Large intestine (tissue), 12 donors: ENCODE measurements at places on chromosomes 11 and 22.

- DNase-seq, result no peak
Observed at GRCh38 chr11:2426826-2427521, 17.3 kb downstream of the TRPM5 start.

DNA sequence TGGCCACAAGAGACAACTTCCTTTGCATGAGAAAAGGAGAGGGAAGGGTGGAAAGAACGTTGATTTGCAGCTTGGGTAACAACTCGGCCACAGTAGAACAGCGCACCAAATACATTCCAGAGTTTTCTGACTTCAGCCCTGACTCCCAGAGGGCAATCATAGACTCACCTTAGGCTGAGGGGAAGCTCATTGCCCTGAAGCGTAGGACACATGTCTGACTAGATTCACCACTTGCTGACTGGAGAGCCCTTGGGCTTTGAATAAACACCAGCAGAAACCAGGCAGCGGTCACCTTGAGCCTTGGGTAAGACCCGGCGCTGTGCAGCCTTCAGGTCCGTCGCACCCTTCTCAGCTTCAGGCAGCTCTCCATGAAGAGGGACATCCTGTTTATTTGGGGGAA is 151.8 kb upstream of the GRIA4 start:
- no peak for DNase-seq

DNA sequence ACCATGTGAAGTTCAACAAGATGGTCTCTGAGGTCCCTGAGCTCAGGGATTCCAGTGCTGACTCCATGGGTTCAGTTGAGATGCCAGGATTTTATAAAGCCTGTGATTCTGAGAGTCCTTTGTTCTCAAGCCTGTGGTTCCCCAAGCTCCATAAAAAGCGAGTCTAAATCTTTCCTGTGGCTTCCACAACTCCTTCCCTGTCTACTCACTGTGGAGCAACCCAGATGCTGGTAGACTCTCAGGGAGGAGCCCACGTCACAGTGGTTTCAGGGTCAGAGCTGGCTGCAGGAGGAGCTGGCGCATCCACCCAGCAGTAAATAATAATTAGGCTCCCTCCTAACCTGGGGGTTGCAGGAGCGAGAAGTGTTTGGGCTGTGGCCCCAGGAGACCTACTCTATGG is 2.0 kb upstream of the RELT start:
- DNase-seq, result no peak

DNA sequence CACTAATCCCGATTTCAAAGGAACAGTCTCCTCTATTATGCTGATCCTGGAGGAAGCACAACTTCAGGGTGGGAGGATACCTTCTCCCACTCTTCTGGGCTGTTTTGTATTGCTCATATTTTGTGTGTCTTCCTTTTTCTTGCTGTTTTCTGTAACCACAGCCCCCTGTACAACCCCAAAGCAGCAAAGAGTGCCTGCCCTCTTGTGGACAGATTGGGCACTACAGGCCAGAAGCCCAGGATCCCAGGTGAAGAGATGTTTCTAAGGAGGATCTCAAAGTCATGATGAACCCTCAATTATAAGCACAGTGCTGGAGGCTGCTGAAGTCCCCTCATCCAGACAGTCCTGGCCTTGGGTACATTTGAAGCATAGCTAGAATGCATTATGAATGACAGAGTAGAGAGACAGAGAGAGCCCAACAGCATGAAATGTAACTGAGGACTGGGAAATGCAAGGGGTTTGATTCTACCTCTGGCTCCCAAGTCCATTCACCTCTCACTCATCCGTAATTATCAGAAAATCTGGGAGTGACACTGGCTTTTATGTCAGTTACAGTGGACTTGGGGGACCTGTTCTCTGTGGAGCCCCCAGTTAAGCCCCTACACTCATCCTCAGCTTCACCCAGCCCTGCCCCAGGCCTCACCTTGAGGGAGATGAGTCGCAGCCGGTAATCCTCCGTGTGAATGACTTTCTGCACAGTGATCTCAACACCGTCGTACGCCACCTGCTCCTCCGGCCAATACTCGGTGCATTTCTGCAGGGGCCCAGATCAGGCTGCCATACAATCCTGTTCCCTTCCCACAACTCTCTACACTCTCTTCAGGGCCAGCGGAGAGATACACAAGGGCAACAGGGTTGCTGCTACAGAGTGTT is 6.2 kb upstream of the IGSF22 start:
- peak; percentile 19 for DNase-seq

DNA sequence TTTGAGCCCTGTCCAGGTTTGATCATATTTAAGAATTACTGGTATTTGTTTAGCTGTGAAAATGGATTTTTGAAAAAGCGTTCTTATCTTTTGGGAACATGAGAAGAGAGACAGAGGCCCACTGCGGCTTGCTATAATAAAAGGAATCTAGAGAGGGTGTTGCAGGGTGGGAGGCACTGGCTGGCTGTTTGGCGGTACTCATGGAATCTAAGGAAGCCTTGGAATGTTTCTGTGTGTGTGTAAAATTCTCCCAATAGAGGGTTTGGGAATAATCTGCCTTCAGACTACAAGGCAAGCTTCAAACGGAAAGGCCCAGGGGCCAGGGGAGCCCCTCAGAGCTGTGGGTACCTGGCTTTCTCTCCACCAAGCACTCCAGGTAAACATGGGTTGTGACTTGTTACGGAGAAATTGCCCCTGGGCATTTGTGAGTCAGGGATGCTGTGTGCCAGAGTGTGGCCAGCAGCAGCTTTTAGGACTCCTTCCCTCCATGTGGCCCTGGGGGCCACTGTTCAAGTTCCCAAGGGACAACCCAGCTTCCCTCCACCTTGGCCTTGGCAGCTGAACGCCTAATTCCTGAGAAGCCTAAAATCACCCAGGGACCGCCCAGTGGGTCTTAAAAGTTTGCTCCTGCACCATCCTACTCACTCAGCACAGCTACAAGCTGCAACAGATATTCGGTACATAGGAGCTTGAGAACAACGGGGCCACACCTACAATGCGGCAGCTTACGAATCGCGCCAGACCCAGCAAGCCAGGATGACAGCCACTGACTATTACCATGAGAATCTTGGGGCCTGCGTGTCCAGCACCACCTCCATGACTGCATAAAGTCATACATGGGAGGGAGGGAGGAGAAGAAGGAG is 14.1 kb upstream of the SYT8 start:
- DNase-seq, result no peak

DNA sequence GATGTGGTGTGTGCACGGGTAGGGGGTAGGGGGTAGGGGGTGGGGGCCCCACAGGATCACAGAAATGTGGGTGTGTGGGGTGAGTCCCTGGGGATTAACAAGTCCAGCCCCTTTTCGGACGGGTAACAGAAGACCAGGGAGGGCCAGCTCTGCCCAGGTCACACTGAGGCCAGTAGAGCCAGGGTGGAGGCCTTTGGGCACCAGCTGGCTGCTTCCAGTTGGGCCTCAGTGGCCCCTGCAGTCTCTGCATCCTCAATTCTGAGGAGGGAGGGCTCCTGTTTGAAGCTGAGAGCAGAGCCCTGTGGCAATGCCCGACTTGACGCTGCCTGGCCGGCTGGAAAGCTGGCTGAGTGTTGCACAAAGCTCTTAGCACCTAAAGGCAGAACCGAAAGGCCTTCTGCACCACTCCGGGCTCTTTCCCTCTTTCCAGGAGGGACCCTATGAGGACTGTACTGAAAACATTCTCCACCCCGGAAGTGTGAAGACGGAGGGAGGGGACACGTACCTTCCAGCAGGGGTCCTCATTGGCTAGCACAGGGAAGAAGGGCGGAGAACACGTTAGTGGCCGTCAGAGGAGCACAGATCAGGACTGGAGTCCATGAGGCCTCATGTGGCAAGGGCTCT is 120.4 kb downstream of the PHF21B start:
- DNase-seq, result no peak

DNA sequence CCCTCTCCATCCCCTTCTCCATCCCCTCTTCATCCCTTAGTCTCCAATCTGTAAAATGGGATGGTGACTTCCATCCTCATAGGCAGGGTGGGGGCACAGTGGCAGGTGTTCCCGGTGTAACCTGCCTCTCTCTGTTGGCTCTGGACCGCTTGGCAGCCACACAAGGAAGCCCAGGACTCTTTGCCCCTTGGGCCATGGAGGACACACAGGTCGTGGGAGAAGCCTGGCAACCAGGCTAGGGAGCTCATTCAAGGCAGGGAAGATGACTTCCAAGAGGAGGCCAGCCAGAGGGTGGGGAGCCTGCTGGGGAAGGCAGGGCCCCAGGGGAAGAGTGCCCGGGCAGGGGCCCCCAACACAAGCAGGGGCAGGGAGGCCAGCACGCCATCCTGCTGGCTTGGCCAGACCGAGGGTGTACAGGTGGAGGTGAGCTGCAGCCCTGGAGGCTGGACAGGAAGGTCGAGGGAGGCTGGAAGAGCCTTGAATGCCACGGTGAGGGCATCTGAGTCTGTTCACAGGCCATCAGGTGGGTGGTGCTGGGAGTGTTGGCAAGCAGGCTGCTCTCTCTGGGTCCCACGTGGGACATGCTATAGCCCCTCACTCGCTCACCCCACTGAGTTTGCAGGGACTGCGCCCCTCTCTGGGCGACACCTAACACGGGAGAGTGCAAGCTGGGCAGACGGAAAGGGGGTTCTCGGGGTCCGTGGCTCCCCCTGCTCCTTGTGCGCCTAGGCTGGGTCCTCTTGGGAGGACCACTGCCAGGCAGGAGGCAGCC is 15.5 kb upstream of the CTSD start:
- DNase-seq, result no peak

DNA sequence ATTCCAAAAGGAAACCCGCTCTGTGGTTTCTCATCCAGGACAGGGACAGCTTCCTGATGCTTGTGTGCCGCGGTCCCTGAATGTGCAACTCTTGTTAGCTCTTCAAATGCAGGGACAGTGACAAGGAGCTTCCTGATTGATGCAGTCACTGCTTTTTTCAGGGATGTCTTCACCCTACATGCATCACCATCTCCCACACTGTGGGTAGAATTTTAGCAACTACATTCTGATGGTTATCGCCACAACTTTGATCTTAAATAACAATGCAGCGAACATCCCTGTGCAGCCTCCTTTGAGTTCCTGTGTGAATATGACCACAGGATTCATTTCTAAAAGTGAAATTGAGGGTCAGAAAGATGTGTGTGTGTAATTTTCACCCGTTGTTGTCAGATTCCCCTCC is 115.0 kb downstream of the GGTLC2 start:
- DNase-seq, result no peak

- DNase-seq, result no peak
Observed at GRCh38 chr22:18071968-18072310, 5.9 kb upstream of the PEX26 start.

GRCh38 chr11:132626446-132626845 is 905.9 kb downstream of the OPCML start:
- no peak for DNase-seq

- no peak for DNase-seq
Observed at GRCh38 chr11:97908354-97908753, 1112.4 kb upstream of the CNTN5 start.

GRCh38 chr11:116615211-116615865 is 157.4 kb downstream of the BUD13 start:
- no peak for DNase-seq

GRCh38 chr22:48955351-48956311 is 872.0 kb downstream of the BRD1 start:
- DNase-seq, result no peak

DNA sequence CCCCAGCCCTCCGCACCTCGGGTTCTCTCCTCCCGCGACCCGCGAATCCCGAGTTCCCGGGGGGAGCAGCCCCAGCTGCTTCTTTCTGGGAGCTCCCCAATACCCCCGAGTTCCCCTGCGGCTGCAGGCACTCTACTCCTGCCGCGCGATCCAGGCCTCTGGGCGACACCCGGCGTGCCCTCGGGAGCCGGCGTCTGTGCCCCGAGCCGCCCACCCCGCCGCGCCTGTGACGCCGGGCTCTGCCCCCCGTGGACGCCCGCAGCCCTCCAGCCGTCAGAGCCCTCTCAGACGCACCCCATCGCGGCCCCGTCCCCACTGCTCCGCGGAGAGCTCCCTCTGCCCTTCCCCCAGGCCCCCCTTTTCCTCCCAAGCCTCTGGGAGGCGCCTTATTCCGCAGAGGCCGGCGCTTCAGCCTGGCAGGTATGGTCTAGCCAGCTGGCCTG is 422 bp downstream of the GLB1L2 start:
- DNase-seq, result peak; percentile 8

GRCh38 chr11:75349521-75350116 is 1.8 kb downstream of the ARRB1 start:
- no peak for DNase-seq

- no peak for DNase-seq
Observed at GRCh38 chr11:47366020-47366490, 12.3 kb downstream of the SPI1 start.

- no peak for DNase-seq
Observed at GRCh38 chr11:62959422-62959980, 25.3 kb downstream of the SLC22A6 start.

DNA sequence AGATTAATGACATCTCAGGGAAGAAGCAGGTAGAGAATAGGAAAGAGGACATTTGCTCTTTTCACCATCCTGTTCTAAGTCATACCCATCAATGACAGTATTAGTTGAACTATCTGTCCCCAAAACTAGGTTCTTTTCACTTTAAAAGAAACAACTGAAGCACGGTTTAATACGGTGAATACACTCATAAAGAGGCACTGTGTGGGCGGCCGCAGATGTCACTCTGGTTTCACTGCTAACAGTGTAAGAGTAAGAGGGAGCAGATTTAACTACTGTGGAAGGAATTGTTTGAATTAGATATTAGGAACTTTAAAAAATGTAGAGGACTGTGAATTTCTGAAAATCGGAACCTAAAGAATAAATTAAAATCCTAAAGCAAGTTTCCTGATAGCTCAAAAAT is 49.5 kb downstream of the VSIG10L2 start:
- no peak for DNase-seq

DNA sequence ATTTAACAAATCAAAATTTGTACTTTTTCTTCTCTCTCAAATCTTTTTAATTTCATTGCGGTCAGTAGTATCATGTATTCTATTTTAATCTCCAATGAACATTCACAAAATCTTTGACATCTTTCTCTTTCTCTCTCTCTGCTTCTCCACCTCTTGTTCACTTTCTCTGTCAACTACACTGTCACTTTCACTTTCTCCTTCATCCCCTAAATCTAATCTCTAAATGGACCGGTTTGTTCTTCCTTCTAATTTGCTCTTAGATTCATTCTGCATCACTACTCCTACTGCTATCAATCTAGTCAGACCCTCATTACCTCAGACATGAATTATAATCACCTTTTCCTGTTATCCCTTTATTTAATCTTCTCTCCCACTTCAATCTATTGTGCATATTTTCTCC is 18.6 kb downstream of the CCDC73 start:
- no peak for DNase-seq
